Activated CD8-positive, alpha-beta memory T cell treated with anti-CD3 and anti-CD28 coated beads, Interleukin-2, amount 50 U/mL, for 48 hours (primary cell): ENCODE measurements at places on chromosomes 4 and X.

- no peak for DNase-seq
Observed at GRCh38 chrX:67342138-67342537, 201.7 kb upstream of the AR start.

DNA sequence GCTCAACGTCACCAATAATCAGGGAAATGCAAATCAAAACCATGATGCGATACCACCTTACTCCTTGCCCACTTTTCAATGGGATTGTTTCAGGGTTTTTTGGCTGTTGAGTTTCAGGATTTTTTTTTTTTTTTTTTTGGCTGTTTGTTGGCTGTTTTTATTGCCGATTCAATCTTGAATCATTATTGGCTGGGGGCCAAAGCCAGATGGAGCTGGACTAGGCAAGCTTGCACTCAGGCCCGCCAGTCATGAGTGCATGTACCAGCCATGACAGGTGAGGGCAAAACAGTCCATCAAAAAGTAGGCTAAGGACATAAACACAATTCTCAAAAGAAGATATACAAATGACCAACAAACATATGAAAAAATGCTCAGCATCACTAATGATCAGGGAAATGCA is 13.3 kb downstream of the YIPF7 start:
- no peak for DNase-seq

- DNase-seq: no peak
Observed at GRCh38 chr4:55530691-55531090, 16.0 kb downstream of the CLOCK start.

DNA sequence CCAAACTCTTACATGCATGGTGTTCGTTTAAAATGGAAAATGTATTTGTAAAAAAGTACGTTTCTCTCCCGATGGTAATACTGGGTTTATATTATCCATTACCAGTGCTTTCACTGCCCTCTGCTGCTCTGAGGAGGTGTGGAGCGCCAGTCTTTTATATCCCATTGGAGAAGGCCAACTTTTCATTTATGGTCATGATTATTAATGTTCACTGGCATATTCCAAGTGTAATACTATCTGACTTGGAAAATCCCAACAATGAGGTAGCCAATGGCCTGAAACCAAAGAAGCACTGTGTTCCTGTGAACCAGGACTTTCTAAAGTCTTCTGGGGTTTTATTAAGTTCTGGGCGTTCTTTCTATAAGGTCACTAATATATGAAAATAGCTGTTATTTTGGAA is 80.7 kb downstream of the SYNPO2 start:
- DNase-seq: no peak

- DNase-seq: no peak
Observed at GRCh38 chr4:8149664-8150063, 8.9 kb downstream of the ABLIM2 start.

DNA sequence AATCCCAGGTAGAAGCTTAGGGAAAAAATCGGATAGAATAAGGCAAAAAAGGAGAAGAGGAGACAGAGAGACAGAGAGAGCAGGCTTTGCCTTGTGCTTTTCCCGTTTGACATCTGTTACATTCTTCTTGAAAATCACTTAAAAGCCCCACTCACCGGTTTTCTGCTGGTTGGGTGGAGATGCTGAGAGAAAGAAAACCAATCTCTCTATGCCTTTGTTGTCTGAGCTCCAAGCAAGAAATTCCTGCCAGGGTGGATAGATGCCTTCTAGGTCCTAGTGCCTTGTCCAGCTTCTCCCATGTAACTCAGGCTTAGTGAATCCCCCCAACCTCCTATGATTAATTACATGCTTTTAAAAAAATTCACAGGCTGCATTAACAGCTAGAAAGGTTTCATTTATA is at the start of gene DCX:
DCX (minus strand) TSS at position 210 of the 400 bp plus-strand sequence. CDS start 1,794 bp downstream, outside the sequence.
- DNase-seq: no peak

DNA sequence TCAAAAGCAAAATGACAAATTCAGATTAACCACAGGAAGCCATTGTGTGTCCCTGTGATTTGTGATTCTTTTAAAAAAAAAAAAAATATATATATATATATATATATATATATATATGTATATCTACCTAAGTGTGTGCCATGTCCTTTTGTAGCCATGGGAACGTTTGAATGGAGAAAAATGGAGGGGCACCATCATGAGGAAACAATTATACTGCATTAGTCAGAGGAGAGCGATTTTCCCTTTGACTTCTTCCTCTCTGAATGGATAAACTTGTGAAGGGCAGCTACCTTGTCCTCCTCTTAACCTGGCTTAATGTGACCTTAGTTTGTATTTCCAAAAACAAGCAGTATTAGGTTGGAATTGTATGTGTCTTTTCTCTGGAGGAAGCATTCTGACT is 23.3 kb upstream of the CBLL2 start:
- no peak for DNase-seq

GRCh38 chr4:100591161-100591876 is 73.5 kb upstream of the EMCN start:
- DNase-seq: no peak

- DNase-seq: no peak
Observed at GRCh38 chr4:10130178-10130888, 13.7 kb upstream of the WDR1 start.

DNA sequence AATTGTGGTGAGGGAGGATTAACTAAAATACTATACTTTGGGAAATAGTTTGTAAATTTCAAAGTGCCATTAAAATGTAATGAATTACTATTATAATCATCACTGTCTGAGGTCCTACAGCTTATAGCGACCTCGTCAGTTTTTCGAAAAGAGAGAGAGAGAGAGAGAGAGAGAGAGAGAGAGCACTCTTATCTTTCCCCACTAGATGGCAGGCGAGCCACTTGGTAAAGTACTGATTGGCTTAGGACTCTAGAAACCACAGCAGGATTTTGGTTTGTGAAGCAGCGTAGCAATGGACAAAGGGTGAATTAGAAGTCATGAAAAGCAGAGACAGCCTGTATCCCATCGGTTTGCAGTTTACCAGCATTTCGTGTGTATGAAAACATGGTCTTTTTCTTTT is 52.5 kb downstream of the LINC00632 start:
- no peak for DNase-seq

DNA sequence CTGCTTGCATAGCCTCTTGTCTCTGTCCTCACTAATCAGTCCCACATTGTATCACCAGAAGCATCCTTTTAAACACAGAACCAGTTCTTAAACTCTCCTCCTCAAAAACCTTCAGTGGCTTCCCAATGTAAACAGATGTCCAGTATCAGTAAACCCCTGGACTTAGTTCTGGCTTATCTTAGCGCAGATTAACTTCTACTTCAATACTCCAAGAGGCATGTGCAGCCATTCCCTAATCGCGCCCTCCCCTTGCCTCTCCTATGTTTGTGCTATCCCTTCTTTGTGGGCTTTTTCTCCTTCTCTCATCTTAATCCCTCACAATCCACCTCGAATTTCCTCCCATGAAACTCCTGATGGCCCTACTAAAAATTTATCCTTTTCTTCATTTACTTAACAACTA is 193.8 kb downstream of the FBXO8 start:
- DNase-seq: no peak

DNA sequence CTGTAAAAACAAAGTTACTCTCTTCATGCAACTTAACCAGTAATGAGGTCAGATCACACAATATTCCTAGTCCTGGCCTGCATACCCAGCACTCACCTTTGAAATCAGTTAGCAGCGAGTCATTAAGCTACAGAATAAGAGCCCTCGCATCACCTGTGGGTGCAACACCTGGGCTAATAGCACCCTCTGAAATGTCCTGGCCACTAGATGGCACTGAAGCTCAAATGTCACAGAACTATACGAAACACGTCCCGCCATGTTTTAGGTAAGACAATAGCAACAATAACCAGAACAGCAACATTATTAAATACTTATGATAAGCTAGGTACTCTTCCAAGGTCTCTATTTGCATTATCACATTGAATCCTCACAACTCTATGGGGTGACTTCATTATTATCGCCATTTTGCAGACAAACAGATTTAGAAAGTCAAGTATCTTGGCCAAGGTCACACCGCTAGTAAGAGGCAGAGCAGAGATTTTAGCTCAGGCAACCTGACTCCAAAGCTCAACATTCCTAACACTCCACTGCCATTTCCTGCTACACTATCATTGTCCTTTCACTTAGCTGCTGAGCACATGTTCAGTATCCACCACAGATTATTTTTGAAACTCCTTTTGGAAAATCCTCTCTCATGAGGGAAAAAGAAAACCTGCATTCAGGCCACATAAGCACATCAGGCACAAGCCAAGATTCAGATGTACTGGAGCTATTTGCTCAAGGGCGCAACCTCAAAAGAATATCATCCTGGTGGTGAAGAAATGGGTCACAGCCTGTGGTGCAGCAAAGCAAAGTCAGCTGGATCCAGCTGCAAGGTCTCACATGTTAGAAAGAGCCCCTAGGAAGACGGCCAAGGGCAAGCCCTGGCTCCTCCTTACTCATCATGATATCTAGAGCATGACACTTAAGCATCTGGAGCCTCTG is 59.5 kb upstream of the KDR start:
- peak; percentile 53 for DNase-seq

DNA sequence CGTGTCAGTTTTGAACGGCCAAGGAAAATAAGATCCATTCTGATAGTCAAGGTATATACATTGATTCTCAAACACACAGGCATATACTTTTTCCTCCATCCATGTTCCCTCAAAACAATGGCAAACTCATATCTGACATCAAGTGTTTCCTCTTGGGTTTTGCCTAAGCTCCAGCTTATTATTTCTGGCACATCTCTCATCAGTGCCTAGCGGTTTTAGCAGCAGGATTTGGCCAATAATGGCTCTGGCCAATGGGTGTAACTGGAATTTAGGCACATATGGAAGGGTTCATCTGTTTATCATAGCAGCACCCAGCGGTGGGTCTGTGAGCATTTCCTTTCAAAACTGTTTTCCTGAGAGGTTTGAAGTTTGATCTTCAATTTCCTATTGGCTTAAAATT is 161.6 kb upstream of the TLL1 start:
- DNase-seq: no peak

- no peak for DNase-seq
Observed at GRCh38 chr4:142416711-142417275, 429.3 kb downstream of the INPP4B start.

DNA sequence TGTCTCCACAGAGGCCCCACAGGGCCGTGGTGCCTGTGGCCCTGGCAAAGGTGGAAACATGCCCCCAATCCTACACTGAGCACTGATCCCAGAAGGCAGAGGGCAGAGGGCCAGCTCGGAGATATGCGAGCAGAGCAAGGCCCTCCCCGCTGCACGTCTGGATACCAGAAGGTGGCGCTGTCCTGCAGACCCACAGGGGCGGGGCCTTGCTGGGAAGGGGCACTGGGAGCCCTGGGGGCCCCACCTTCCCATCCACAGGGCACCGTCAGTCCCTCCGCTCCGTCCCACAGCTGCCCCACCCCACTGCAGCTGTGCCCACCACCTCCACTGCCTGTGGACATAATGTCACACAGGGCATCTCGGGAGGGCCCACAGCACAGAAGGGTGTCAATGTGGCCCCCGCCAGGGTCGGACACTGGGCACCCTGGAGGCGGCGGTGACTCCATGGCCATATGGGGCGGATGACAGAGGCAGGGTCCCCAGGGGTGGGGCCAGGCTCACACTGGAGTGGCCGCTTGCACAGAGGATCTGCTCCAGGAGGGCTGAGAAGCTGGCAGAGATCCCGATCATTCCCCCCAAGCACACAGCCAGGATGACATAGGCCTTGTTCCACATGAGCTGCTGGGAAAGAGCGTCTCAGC is 4.8 kb downstream of the SLC49A3 start:
- DNase-seq: peak; percentile 74

- no peak for DNase-seq
Observed at GRCh38 chr4:151841107-151841506, 80.3 kb upstream of the GATB start.

DNA sequence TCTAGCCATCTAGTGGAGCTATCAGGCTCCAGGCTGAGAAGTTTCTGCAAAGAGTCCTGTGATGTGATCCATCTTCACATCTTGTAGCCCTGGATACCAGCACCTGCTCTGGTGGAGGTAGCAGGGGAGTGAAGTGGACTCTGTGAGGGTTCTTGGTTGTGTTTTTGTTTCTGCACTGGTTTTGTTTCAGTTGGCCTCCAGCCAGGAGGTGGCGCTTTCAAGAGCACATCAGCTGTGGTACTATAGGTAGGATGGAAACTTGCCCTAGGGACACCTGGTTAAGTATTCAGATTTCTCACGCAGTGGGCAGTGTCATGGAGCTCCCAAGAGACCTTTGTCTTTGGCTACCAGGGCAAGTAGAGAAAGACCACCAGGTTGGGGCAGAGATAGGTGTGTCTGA is 257.5 kb upstream of the SLC7A11 start:
- DNase-seq: no peak

DNA sequence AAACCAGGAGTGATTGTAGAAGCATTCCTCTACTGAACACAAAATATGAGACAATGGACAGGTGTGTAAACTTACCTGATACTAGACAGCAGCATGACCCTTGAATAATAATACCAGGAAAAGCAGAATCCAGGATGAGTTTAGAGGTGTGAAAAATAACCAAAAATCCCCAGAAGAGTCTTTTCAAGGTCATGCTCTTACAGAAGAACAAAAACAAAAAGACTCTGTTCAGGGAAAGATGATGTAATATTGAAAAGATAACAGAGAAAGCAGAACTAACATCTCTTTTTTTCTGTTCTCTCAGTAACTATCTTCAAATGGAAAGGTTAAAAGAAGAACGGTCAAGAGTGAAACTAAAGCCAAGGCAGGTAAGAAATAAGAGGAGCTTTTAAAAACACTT is 14.0 kb upstream of the ARHGAP10 start:
- DNase-seq: no peak

- no peak for DNase-seq
Observed at GRCh38 chrX:29295987-29296680, 708.9 kb downstream of the IL1RAPL1 start.

- no peak for DNase-seq
Observed at GRCh38 chr4:92241094-92241493, 62.7 kb upstream of the GRID2 start.

GRCh38 chr4:168836490-168836889 is 173.6 kb downstream of the CBR4 start:
- no peak for DNase-seq

- DNase-seq: no peak
Observed at GRCh38 chr4:3864742-3865721, 98.8 kb downstream of the ADRA2C start.

GRCh38 chrX:134743091-134743490 is 84.8 kb upstream of the PLAC1 start:
- no peak for DNase-seq

DNA sequence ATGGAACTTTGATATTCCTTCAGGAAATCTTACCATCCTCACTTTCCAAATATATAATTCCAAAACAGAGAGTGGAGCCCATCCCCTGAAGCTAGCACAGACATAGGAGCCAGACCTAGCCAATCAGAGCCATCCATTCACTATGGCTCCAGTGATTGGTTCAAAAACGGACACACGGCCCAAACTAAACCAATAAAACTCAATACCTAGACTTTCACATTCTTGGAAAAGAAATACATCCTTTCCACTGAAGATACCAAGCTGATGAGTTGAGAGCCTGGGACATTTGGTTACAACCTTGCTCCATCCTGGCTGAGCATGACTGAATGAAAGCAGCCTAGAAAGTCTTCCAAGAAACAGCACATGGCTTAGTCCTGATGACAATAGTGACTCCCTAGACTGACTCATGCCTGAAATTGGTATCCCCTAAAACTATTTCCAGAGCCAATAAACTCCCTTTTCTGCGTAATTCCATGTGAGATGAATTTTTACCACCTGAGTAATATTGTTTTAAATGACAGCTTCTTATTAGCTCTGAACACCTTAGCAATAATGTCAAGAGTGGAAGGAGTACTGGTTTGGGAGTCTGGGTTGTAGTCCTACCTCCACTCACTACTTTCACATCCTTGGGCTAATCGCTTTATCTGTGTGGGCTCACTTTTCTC is 189.6 kb upstream of the LNX1 start:
- DNase-seq: no peak
